ENCODE measurements at places on chromosomes 7 and 10.

DNA sequence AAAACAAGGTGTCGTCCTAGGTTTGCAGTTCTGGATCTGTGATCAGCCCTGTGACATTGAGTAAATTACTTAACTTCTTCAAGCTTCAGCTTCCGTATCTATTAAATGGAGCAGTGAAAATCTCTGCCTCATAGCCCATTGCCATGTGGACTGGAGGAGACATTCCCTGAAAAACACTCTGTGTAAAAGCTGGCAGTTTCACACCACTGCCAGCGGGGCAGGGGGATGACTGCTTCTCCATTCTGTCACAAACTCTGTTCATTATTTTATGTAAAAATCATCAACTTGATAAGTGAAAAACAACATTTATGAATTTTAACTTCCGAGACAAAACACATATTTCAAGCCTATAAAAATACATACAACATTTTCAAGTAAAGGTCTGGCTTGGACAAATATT lies 234.7 kb downstream of the BMPER start:
- DNase-seq: no peak

GRCh38 chr7:130877236-130877990 lies 143.4 kb upstream of the KLF14 start:
- no peak for DNase-seq

GRCh38 chr7:81159402-81159801 lies 240.6 kb upstream of the SEMA3C start:
- no peak for DNase-seq

DNA sequence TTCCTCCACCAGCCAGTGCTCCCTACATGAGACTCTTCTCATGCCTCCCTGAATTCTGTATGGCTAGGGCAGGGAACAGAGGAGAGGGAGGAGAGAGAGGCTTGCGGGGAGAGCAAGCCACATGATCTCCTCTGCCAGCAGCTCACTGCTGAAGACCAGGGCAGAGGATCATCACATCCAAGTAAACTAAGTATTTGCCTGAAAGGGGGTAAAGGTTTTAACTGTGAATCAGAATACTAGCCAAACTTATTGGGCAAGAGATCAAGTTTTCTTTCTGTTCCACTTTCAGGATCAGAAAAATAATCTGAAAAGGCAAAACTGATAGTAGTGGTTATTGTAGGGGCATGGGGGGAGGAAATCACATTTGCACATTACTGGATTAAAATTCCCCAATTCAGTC lies 17.8 kb upstream of the ERCC6 start:
- DNase-seq: no peak

DNA sequence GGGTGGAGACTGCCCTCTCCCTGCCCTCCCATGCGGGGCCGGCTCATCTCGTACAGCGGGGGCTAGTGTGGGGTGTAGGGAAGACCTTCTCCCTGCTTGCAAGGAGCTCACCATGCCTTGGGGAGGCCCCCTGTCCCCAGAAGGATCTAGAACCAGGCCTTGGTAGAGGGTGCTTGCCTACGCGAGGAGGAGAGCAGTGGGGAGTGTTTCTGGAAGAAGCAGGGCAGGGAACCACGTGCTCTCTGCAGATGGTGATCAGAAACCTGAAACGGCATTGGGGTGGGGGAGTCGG lies 2.7 kb downstream of the MAFK start:
- no peak for DNase-seq

- no peak for DNase-seq
Observed at GRCh38 chr7:27753863-27754262, 13.9 kb downstream of the TAX1BP1 start.

GRCh38 chr10:66958466-66958865 lies 32.6 kb downstream of the LRRTM3 start:
- no peak for DNase-seq

- no peak for DNase-seq
Observed at GRCh38 chr7:6654842-6655610, 17.9 kb downstream of the ZNF316 start.

DNA sequence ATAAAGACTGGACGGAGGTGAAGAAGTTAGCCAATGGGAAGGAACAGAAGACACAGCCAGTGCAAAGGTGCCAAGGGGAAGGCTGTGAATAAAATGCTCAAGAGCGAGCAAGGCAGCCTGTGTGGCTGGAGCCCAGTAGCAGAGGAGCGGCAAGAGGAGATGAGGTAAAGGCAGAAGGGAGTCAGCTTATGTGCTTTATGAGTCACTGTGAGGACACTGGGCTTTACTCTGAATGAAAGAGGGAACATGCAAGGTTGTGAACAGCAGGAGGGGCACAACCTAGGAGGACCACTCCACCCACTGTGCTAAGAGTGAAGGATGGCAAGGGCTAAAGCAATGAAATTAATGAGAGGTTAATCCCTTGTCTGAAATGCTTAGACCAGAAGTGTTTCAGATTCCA lies 129.0 kb upstream of the ODAD2 start:
- DNase-seq: no peak

DNA sequence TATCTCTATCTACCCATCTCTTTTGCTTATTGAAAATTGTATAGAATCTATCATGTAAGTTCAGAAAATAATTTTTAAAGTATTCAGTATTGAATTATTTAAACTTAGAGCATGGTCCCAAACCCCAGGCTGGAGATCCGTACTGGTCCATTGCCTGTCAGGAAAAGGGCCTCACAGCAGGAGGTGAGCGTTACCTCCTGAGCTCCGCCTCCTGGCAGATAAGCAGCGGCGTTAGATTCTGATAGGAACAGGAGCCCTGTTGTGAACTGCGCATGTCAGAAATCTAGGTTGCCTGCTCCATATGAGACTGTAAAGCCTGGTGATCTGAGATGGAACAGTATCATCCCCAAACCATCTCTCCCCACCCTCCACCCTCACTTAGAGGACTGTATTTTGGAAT lies 266.0 kb upstream of the CNTNAP2 start:
- no peak for DNase-seq

DNA sequence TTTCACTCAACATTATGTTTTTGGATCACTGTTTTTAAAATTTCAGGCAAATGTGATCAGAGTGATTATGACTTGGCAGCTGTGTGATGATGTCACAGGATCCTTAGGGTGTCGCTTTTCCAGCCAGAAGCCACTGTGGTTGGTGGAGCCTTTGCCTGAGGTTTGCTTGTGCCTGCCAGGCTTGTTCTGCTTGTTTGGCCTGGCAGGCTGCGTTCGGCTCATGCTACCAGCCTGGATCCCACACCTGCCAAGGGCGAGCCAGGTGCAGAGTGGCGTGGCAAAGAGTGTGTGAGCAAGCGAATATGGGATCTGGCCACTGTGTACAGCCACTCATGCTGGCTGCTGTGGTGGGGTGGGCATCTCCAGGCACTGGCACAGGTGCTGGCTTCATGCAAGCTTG lies 55.7 kb downstream of the ADK start:
- DNase-seq: no peak

DNA sequence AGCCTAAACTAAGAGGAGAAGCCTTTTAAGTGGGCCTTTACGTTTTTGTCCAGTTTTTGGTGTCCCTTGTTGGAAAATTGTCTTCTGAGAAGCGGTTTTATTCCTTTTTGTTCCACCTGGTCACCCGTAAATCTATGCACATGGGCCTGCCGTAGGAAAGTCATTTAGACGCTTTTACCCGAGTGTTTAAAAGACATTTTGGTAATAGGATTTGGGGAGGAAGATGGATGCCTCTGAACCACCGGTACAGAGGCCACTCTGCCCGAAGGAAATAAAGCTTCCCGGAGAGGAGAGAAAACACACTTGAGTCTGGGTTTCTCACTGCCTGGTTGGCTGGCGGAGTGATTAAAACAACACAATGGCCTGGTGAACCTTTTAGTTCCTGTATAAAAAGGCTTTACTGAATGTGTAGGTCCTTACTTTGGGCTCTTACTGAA lies 760 bp downstream of the THNSL1 start:
- DNase-seq: no peak

DNA sequence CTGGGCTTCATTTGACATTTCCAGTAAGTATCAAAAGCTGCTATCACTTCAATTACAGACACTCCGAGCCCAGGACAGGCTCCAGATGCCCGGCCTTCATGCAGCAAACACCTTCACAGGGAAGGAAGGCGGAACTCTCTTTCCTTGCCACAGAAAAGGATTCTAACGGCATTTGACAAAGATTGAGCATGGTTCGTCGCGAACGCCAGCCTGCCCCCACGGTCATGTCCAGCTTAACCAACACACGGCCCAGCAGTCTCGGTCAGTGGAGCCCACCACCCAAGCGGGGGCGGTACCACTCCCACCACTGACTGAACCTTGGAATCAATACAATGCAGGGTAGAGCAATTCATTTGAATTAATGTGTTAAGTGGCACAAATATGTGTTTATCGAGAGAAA lies 607.2 kb downstream of the DNAJB6 start:
- no peak for DNase-seq

DNA sequence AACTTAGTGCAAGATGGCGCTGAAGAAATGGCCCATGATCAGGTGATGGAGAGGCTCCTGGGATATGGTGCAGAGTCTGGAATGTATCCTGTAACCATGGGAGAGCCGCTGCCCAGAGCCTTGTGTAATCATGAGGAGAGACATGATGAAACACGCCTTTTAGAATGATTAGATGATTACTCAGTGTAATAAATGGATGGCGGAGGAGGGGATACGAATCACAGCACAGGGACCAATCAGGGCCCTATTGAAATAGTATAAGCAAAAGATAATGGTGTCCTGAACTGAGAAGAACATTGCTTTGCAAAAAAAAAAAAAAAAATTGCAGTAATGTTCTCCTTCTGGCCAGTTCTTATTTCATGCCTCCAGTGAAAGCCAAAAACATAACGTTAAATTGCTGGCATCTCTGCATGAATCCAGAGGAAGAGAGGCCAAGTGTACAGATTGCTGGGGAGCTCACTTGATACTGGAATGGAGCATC lies 668.5 kb upstream of the AUTS2 start:
- no peak for DNase-seq

DNA sequence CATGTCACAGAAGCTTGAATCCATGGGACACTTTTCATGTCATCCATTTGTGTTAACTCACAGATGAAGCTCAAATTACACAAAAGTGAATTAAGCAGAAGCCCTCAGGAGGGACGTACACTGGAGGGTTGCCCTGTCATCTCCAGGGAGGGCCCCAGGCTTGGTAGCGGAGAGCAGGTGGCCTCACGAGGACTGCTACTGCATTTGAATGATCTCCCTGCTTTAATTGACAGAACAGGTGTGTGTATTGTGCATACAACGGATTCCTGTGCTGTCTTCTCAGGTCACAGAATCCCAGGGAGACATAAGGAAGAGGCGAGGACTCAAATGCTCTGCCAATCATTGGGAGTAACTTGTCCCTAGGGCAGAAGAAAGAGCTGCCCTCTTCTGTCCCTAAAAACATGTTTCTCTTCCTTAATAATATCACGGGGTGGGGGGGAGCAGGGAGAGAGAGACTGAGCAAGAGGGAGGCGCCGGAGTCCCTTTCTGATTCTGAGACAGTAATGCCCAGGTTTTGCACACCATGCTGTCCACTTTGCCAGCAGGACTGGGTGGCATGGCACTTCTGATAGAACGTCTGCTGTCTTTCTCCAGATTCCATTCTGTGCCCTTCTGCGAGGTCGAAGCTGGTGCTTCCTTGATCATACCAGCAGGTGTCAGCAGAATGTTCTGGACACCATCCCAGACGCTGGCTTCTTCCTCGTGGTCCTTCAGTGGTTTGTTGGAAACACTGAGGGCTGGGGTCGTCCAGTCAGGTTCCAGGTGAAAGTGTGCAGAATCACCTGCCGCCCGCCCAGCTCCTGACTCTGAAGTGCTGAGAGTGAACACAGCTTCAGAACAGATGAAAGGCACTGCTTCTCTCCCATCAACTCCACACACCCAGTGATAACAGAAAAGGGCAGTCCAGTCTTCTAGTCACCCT lies 26.2 kb upstream of the RASGEF1A start:
- DNase-seq: no peak

DNA sequence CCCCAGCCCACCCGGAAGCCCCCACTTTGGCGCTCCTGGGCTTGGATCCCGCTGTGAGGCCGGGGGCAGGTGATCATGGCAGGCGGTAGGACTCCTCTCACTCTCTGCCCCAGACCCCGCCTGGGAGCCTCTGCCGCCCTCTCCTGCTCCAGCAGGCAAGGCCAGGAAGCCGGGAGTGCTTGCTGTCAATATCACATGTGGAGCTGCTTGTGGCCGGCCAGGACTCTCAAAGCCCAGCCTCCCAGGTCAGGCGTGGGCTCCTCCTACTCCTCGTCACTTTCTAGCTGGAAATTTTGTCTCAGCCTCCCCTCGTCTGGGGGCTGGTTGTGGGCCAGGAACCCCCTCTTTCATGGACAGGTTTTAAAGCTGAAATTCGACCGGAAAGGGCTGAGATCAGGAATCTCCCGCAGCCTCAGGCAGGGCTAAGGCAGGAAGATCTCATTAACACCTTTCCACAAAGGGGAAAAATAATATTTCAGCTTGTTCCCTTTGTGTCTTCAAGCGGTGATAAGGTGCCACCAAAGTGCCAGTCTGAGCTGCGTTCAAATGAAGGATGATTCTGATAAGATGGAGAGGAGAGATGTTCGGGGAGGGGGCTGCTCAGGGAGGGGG lies 273.6 kb upstream of the PODXL start:
- DNase-seq: no peak

GRCh38 chr10:47380341-47381102 lies 3.6 kb downstream of the ZNF488 start:
- DNase-seq: no peak

DNA sequence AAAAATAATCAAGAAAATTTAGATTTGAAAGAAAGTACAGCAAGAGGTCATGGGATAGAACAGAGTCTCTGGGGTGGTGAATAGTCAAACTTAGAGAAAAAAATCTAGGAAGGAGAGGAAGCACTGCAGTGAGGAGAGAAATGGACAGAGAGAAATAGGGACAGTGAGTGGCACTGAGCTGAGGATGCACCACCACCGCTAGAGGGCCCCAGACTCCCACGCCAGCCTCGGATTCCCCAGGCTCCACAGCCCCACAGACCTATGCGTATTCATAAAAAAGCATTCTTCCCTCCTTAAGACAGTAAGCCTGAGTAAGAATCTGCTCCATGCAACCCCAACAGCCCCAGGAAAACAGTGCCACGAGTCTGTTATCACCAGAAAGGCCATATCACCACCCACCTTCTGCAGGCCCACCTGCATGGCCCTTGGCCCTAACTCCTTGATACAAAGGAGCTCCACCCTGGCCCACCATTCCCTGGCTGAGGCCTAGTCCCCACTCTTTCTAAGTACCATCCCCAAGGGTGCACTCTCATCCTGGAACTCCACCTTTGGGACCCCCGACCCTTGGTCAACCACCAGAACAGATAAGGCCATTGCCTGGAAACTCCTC lies 91.0 kb downstream of the ALOX5 start:
- no peak for DNase-seq

DNA sequence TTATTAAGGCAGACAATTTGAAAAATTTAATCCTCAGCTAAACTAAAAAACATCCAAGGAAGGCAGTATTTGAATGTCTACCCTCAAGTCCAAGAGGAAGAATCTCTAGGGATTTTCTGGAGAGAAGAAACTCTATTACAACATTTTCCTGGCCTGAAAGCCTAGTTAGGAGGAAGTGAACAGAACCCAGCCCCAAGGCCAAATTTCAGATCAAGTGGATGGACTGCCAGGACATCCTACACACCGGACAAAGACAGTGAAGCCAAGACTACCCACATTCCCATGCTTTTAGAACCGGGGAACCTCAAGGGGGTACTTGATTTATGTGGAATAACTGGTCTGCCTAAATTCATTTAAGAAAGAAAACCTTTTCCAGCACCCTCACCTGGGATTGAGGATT lies 108.9 kb upstream of the MEOX2 start:
- DNase-seq: no peak

GRCh38 chr10:104350127-104350635 lies 3.5 kb upstream of the CFAP58 start:
- DNase-seq: no peak

- DNase-seq: no peak
Observed at GRCh38 chr10:4838743-4839142, 12.7 kb downstream of the AKR1E2 start.

- DNase-seq: no peak
Observed at GRCh38 chr7:119890631-119891030, 382.3 kb upstream of the KCND2 start.

Data from thoracic aorta (tissue), 2 donors.